ENCODE measurements at places on chromosomes 3 and 15.

DNA sequence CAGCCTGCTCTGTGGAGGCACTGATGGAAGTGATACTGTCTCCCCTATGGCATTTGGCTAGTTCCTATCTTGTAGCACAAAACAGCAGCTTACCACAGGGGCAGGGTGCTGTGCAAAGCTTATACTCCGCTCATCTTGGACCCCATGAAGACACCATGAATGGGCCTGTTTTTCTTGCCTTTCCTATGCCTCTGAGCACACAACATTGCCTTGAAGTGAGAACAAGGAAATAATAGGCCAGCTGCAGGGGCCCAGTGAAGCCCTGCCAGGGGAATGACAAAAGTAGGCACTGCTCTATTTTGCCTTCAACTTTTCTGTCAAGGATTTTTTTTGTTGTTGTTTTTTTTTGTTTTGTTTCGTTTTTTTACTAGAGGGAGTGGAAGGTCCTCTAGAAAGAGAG, 110.3 kb downstream of the PDE8A start:
- no peak overlapping the region for H3K4me3 ChIP-seq
- H3K27ac ChIP-seq = no peak overlapping the region
- peaks cover 20% of the 10 kb centered on the region for H3K36me3 ChIP-seq
- DNase-seq = no peak

- H3K27me3 ChIP-seq = no peaks in the 10 kb centered on the region
- H3K4me3 ChIP-seq = no peak overlapping the region
Observed at GRCh38 chr3:152076148-152076547, 192.6 kb upstream of the MBNL1 start.

DNA sequence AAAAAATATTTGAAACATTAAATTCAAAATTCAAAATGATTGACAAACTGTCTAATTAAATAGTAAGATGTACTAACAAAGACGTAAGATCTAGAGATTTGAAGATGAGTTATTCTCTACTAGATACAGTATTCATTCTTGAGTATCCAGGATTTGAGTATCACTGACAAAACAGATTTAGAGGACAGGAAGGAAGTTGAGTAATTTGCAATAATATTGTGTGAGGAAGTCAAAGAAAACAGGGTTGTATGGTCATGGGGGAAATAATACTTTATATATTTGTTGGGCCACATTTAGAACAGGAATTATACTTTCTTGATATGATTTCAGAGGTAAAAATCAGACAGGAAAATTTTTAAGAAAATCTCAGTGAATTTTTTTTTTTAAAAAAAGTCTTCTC, 393.1 kb upstream of the CDIN1 start:
- DNase-seq = no peak
- no peaks in the 10 kb centered on the region for H3K27me3 ChIP-seq
- no peaks in the 10 kb centered on the region for H3K4me1 ChIP-seq

- no peaks in the 10 kb centered on the region for H3K4me1 ChIP-seq
- H3K4me3 ChIP-seq = no peak overlapping the region
- no peaks in the 10 kb centered on the region for H3K27me3 ChIP-seq
- no peak for DNase-seq
- H3K27ac ChIP-seq = no peak overlapping the region
- no peaks in the 10 kb centered on the region for H3K36me3 ChIP-seq
Observed at GRCh38 chr3:21259896-21260295, 491.1 kb downstream of the ZNF385D start.

DNA sequence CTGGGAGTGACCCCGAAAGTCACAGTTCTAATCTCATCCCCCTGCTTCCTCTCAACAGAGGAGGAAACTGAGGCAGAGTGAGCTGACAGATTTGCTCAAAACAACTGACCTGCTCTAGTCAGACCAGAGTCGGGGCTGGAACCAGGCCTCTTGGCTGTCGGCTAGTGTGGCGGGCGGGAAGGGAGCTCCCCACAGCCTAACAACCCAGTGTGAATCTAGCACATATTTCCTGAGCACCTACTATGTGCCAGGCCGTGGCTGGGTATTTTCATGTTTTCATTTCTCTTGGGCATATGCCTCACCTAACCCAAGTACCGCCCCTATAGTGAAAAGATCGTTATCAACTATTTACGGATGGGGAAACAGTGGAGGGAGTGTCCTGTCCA, 27.2 kb downstream of the GRIP2 start:
- peaks cover 10% of the 10 kb centered on the region for H3K27me3 ChIP-seq
- H3K4me1 ChIP-seq = peaks cover 7% of the 10 kb centered on the region
- no peak overlapping the region for H3K4me3 ChIP-seq

- no peak overlapping the region for H3K27ac ChIP-seq
- peaks cover 16% of the 10 kb centered on the region for H3K4me1 ChIP-seq
- H3K27me3 ChIP-seq = no peaks in the 10 kb centered on the region
- no peak for DNase-seq
- no peak overlapping the region for H3K4me3 ChIP-seq
Observed at GRCh38 chr15:90991587-90992285, 2.6 kb downstream of the PRC1 start.
